ENCODE measurements at places on chromosomes 1 and 21. TPM values are rescaled to one million over a fixed set of nuclear protein-coding genes. Genes with fewer than 3 reads are reported as not detected.

Gene SELENON
- total RNA-seq: 90.2 TPM

Gene TMEM82
- 4.7 TPM for total RNA-seq

Gene LRRC3
- 50.1 TPM for total RNA-seq

Gene VSIG8
- total RNA-seq: not detected

Gene OR2L13
- total RNA-seq: not detected

Gene NBPF20
- 5.2 TPM for total RNA-seq

Gene OR2T1
- not detected for total RNA-seq

Gene AGO1
- total RNA-seq: 55.7 TPM

Gene ZNF695
- total RNA-seq: 25.2 TPM

Gene PLA2G2C
- not detected for total RNA-seq

Gene CLCA1
- total RNA-seq: 0.12 TPM

Gene RAB42
- 2.1 TPM for total RNA-seq

Gene ETNK2
- total RNA-seq: 24.4 TPM

Gene KRTAP11-1
- not detected for total RNA-seq

Gene IL22RA1
- total RNA-seq: not detected

Gene PSMA5
- 117 TPM for total RNA-seq

Gene SERPINC1
- total RNA-seq: 0.47 TPM

Gene SGIP1
- total RNA-seq: 4.4 TPM

Gene MAST2
- total RNA-seq: 38.2 TPM

All from endodermal cell (in vitro differentiated cells).